Ascending aorta (tissue), 2 donors: ENCODE measurements at places on chromosomes 3 and 15.

GRCh38 chr15:96736384-96736783 lies 405.9 kb downstream of the NR2F2 start:
- no peak overlapping the region for H3K27ac ChIP-seq
- H3K4me3 ChIP-seq: no peak overlapping the region
- H3K4me1 ChIP-seq: no peaks in the 10 kb centered on the region
- H3K27me3 ChIP-seq: no peaks in the 10 kb centered on the region

DNA sequence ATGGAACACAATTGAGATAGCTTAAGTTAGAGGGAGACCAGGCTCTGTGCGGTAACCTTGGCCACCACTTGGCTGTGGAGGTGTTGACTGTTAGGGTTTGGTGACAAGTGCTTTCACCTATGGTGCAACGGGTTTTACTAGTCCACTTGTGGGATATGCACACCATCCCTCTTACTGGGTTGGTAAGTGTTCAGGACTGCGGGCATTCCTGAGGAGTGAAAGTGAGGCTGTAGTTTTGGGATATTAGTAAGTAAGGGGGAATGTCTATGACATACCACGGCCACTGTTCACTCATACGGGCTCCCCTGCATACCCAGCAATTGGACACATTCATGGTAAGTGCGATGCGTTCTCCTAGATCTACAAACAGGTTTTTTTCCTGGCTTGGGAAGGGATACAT lies 8.0 kb upstream of the RAD54L2 start:
- H3K27me3 ChIP-seq: no peaks in the 10 kb centered on the region
- no peak overlapping the region for H3K4me3 ChIP-seq
- no peaks in the 10 kb centered on the region for H3K4me1 ChIP-seq
- DNase-seq: no peak

GRCh38 chr3:186152889-186153292 lies 44.0 kb upstream of the ETV5 start:
- H3K27ac ChIP-seq: no peak overlapping the region
- no peak overlapping the region for H3K4me3 ChIP-seq
- H3K36me3 ChIP-seq: no peaks in the 10 kb centered on the region
- no peaks in the 10 kb centered on the region for H3K27me3 ChIP-seq

GRCh38 chr15:80060356-80061006 lies 1.0 kb downstream of the ZFAND6 start:
- no peaks in the 10 kb centered on the region for H3K36me3 ChIP-seq
- H3K27ac ChIP-seq: peak overlapping the region; percentile 94
- no peak for DNase-seq
- H3K4me3 ChIP-seq: peak overlapping the region; percentile 96

DNA sequence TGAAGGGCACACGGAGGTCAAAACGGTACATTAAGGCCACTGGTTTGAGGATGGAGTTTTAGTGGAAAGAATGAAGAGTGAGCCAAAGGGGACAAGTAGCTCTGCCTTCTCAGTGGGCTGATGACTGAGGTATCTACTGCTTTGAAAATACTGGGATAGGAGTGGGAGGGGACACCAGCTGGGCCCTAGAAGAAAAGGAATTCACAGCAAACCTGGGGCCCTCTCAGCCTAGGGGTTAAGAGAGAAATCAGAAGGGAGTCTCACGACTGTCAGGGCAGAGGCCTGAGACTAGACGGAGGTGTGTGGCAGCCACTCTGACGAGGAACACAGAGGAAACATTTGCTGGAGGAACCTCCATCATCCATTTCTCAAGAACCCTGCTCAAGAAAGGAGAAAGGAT lies 75.1 kb downstream of the TNIK start:
- no peaks in the 10 kb centered on the region for H3K4me1 ChIP-seq
- DNase-seq: no peak
- no peak overlapping the region for H3K27ac ChIP-seq
- no peaks in the 10 kb centered on the region for H3K27me3 ChIP-seq

- DNase-seq: peak; percentile 28
- H3K4me1 ChIP-seq: peaks cover 32% of the 10 kb centered on the region
- no peaks in the 10 kb centered on the region for H3K36me3 ChIP-seq
- no peaks in the 10 kb centered on the region for H3K27me3 ChIP-seq
Observed at GRCh38 chr15:76993114-76993725, 1.7 kb upstream of the PSTPIP1 start.

DNA sequence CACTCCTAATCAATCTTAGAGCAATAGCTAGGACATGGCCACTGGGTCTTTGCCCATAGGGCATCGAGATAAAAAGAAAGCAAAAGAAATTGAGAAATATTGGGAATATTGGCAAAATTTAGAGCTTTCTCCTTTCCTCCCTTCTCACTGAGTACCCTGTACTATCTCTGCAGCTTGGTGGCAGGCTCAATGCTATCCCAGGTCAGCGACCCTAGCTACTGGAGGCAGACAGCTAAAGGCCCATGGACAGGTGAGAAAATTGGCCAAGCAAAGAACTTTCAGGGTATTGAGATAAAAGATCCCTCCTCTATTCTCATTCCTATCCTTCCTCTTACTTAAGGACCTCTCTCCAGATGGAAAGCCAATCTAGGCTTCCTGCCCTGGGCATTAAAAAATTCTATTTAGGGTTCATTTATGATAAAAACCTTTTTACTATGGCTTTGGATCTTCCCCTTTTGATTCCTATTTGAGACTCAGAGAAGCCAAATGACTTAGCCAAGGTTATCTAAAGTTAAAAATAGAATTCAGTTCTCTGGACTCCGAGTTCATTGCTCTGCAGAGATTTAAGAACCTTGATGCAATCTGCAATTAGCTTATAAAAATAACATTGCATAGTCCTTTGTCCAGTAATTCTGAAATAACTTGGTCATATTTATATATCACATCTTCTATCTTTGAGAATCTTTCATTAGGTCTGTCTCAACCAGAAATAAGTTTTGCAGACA lies 75.4 kb downstream of the THRB start:
- H3K27ac ChIP-seq: no peak overlapping the region
- DNase-seq: no peak
- peaks cover 5% of the 10 kb centered on the region for H3K4me1 ChIP-seq
- H3K27me3 ChIP-seq: no peaks in the 10 kb centered on the region
- no peak overlapping the region for H3K4me3 ChIP-seq

DNA sequence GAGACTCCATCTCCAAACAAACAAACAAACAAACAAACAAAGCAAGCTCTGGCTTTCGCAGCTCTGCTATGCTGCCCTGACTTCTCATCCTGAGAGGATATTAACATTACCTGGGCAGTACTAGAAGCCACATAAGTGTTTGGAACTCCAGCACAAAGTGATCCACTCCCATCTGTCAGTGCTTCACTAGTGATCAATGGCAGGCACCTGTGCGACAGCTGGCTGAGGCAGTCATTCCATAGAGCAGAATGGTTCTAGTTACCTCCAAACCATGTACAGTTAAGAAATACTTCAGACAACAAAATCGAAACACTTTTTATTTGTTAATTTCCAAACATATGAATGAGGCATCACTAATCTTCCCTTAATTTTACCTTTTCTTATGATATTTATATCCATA lies 2.8 kb upstream of the MB21D2 start:
- no peak overlapping the region for H3K4me3 ChIP-seq
- no peak overlapping the region for H3K27ac ChIP-seq
- H3K4me1 ChIP-seq: peaks cover 8% of the 10 kb centered on the region
- H3K36me3 ChIP-seq: no peaks in the 10 kb centered on the region
- no peak for DNase-seq

DNA sequence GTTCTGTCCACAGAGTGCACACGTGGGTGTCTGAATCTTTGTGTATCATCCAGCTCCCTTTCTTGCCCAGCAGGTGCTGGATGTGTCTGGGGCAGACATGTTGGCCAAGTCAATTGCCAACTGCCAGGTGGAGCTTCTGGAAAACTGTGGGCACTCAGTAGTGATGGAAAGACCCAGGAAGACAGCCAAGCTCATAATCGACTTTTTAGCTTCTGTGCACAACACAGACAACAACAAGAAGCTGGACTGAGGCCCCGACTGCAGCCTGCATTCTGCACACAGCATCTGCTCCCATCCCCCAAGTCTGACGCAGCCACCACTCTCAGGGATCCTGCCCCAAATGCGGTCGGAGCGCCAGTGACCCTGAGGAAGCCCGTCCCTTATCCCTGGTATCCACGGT lies 12.5 kb upstream of the RPP14 start:
- H3K36me3 ChIP-seq: no peaks in the 10 kb centered on the region
- H3K27ac ChIP-seq: no peak overlapping the region
- no peak overlapping the region for H3K4me3 ChIP-seq
- no peak for DNase-seq

DNA sequence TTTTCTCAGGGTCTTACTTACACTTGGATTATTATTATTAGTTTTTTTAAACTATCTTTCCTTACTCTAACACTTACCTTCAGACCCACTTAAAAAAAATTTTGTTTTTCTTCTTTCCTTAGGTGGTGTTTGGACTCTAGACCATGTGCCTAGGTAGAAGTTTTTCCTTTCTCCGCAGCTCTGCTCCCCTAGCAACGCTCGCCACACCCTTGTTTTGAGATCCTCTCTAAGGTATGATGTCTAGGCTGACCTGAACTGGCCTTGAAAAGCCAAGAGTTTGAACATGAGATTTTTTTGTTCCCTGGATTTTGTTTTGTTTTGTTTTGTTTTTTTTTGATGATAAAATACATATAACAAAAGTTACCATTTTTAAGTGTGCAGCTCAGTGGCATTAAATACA lies 16.2 kb downstream of the ZNF592 start:
- no peak overlapping the region for H3K4me3 ChIP-seq
- no peak overlapping the region for H3K27ac ChIP-seq
- no peak for DNase-seq
- no peaks in the 10 kb centered on the region for H3K27me3 ChIP-seq

- H3K27ac ChIP-seq: no peak overlapping the region
- H3K4me3 ChIP-seq: no peak overlapping the region
- no peak for DNase-seq
- no peaks in the 10 kb centered on the region for H3K27me3 ChIP-seq
Observed at GRCh38 chr3:45816544-45816943, 20.2 kb upstream of the SLC6A20 start.

GRCh38 chr3:188769831-188770230 lies 401.9 kb upstream of the TPRG1 start:
- no peak overlapping the region for H3K27ac ChIP-seq
- peaks cover 22% of the 10 kb centered on the region for H3K4me1 ChIP-seq

GRCh38 chr15:35929740-35930444 lies 383.9 kb upstream of the DPH6 start:
- no peak for DNase-seq
- no peaks in the 10 kb centered on the region for H3K36me3 ChIP-seq
- no peak overlapping the region for H3K4me3 ChIP-seq
- no peak overlapping the region for H3K27ac ChIP-seq
- no peaks in the 10 kb centered on the region for H3K27me3 ChIP-seq
- no peaks in the 10 kb centered on the region for H3K4me1 ChIP-seq

DNA sequence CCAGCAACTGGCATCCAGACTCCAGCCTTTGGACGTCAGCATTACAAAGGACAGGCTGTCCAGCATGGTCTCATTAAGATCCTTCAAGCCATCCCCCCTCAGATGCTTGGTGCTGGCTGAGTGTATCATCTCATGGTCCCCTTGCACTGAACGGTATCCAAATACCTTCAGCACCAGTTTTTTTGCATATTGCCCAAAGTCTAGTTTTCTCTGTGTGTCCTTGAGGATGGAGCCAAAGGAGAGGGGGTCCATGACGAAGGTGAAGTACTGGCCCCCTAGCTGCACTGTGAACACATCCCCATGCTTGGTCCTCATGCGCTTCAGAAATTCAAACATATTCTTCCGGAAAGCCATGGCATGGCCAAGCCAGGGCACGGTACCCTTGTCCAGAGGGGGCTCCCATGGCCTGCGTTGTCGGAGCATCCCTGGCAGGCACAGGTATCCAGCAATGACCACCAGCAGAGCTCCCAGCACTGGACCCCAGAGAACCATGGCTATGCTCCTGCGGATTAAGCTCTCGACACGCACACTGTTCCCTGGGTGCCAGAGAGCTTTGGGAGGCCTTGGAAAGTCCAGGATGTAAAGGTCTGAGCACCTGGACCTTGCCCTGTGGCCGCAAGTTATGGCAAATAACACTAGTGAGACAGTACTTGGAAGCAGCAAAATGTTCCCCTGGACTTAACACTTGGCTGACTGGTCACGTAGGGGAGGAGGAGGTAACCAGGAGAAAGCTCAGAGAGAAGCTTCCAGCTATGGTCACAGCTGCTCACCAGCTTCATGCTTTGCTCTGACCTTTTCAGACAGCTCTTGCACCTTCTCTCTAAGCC lies at the start of gene CYP8B1:
TSS of gene CYP8B1 (minus strand) at position 555 of the 827 bp plus-strand sequence. CDS start at position 492, 63 bp downstream.
- no peaks in the 10 kb centered on the region for H3K4me1 ChIP-seq
- H3K4me3 ChIP-seq: no peak within 1 kb of the TSS
- no peaks in the 10 kb centered on the region for H3K36me3 ChIP-seq
- DNase-seq: no peak
- no peak within 1 kb of the TSS for H3K27ac ChIP-seq

DNA sequence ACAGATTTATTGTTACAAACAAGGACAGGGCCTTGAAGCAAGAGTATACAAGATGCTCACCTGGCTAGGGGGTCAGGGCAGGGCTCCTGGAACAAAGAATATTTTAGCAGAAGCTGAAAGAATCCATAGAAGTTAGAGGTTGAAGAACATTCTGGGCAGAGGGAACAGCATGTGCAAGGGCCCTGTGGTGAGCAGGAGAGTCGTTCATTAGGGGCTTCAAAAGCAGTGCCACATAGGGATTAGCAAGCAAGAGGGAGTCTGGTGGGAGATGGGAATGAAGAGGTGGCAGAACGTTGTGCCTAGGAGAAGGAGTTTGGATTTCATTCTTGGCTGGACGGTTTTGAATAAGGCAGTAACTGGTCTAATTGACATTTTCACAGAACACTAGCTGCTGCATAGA lies 22.9 kb downstream of the DNAJB8 start:
- DNase-seq: no peak
- H3K4me3 ChIP-seq: no peak overlapping the region
- H3K27ac ChIP-seq: no peak overlapping the region

GRCh38 chr15:89777782-89778380 lies 1.7 kb downstream of the MESP2 start:
- H3K4me3 ChIP-seq: no peak overlapping the region
- no peak for DNase-seq
- H3K4me1 ChIP-seq: no peaks in the 10 kb centered on the region
- no peaks in the 10 kb centered on the region for H3K27me3 ChIP-seq
- H3K36me3 ChIP-seq: no peaks in the 10 kb centered on the region

DNA sequence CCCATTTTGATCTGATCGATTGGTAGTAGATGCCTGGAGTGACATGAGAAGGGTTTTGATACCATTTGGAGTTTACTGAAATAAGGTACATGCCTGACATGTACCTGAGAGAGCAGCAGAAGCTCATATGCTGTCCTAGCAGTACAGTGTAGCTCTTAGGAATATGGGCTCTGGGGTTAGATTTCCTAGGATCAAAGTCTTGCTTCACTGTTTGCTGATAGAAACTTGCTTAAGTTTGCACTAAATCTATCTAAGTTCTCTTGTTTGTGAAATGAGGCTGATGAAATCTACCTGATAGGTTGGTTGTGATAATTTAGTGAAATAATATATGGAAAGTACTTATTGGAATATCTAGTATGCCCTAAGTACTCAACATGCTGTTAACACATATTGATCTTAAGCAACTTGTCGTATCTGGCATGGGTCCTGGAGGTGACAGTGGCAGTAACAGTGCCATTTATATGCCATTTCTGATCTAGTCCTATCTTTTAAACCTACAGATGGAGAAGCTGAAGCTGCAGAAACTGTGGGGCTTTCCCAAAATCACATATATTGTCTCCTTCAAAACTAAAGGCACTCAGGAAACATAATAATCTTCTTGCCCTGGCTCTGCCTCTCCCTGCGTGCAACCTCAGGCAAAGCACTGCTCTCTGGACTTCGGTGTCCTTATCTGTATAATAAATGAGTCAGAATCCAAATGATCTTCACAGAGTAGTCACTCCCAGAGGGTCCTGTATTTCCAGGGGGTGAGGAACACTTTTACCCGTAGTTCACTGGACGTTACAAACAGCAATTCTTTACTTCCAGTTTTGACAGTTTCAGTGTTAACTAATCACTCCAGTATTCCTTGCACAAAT lies 223.6 kb upstream of the SETMAR start:
- no peak overlapping the region for H3K27ac ChIP-seq
- no peaks in the 10 kb centered on the region for H3K27me3 ChIP-seq
- no peaks in the 10 kb centered on the region for H3K36me3 ChIP-seq
- no peak overlapping the region for H3K4me3 ChIP-seq
